NCI-H1092 (cell line): ENCODE measurements at places on chromosomes 7 and 10.

DNA sequence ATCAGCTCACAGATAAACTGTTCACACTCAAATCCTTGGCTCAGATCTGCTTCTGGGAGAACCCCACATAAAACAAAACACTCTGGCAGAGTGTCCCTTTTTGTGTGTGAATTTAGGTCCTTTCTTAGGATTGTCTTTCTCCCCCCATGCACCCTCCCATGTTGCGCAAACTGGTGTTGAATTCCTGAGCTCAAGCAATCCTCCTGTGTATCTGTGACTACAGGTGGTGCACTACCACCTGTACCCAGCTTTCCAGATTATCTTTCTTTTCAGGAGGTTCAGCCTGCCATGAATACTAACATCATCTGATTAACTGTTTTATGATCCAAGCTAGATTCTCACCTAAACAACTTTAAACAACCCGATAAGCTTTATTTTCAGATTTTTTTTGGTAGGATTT lies 177.6 kb upstream of the CSTF2T start:
- no peak for DNase-seq

GRCh38 chr7:73679709-73680108 lies 3.5 kb downstream of the DNAJC30 start:
- DNase-seq: no peak

DNA sequence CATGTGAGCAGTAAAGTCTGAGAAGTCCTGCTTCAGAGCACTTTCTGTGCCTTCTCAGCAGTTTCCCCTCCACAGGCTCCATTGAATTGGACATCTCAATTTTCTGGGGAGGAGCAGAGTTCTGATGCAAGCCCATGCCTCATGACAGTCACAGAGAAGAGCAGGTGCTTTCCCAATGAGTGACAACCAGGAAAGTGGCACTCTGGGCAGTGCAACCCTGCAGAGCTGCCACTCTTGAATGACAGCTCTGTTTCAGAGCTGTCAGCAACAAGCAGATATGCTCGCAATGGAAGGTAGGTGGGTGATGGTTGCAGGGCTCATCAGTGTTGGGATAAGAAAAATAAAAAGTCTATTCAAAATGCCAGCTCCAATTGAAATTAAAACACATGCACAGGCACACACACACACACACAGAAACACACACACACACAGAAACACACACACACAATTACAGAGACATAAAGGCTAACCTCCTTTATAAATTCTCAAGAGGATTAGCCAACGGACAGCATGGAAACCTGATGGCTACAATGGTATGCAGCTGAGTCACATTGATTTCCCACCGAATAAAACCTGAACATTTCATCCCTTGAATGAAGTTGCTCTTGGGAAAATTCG lies 50.5 kb downstream of the C10orf67 start:
- DNase-seq: no peak

GRCh38 chr10:62708569-62708968 lies 96.0 kb upstream of the ADO start:
- no peak for DNase-seq

GRCh38 chr7:28773423-28774145 lies 184.5 kb downstream of the TRIL start:
- peak; percentile 66 for DNase-seq

- DNase-seq: no peak
These were observed 161.2 kb downstream of the CAMK1D start for GRCh38 chr10:12510501-12510941.

GRCh38 chr10:87776328-87776727 lies 41.7 kb downstream of the ATAD1 start:
- no peak for DNase-seq

DNA sequence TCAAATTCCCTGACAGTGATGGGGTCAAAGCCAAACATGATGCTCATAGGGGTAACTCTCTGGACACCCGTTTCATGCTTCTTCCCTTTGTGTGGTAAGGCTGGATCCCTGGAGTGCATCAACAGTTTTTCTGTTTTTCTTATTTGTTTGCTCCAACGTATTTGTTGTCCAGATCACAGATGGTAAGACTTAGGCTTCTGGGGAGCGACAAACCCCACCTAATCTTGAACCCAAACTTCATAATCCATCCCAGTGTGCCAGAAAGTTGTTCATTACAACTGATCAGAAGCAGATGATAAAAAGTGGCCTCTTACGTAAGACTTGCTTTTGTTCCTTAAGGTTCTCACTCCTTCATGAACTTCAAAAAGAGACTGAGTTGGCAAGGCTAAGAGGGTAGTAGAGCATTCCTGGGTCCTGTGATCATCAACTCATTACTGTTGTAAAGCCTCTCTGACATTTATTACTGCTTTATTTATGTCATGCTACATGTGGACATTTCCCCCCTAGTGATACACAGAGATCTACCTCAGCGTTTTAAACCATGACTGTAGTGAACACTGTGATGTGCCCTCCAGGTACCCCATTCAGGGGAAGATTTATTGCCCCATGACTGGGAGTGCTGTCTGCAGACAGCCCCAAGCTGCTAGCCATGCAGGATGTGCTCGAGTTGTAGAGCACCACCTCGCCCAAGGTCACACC lies 125.6 kb downstream of the CCDC71L start:
- DNase-seq: no peak

DNA sequence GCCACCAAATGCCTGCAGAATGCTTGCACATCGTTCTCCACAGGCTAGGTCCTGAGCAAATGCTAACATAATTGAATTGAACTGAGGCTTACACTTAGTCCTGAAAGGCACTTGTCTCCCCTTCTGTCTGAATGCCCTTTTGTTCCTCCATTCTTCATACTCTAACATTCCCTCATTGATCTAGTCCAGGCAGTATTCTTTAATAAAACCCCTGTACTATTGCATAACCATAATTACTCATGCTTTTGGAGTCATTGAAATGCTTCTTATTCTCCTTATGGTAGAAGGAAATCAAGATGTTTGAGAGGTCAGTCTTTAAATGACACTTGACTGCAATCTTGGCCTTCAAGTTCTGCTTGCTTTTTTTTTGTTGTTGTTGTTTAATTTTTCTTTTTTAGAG lies 7.1 kb downstream of the PI4K2A start:
- no peak for DNase-seq

DNA sequence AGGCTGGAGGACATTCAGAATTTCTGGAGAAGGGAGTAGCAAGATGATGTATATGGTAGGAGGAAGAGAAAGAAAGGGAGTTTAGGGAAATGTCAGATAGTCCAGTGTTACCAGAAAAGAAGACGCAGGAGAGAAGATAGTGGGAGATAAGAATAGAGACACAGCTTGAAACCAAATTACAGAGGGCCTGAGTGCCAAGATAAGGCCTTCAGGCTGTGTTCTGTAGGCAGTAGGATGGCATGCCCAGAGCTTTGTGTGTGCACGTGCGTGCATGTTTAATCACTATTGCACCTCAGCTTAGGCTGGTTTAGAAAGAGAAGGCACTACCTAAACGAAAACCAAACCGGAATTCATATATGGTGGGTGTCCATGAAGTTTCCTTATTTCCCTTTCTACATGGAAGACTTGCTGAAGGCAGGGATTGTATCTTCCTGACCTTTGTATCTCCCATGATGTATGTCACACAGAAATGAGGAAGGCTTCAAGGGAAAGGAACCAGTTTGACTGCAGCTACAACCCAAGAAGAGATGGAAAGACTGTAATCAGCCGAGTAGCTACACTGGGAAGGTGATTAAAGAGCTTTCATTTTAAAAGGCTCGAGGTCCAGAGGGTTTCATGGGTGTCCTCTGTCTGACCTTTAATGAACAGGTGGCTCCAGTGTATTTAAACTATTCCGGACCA lies 35.8 kb upstream of the BHLHA15 start:
- DNase-seq: no peak

DNA sequence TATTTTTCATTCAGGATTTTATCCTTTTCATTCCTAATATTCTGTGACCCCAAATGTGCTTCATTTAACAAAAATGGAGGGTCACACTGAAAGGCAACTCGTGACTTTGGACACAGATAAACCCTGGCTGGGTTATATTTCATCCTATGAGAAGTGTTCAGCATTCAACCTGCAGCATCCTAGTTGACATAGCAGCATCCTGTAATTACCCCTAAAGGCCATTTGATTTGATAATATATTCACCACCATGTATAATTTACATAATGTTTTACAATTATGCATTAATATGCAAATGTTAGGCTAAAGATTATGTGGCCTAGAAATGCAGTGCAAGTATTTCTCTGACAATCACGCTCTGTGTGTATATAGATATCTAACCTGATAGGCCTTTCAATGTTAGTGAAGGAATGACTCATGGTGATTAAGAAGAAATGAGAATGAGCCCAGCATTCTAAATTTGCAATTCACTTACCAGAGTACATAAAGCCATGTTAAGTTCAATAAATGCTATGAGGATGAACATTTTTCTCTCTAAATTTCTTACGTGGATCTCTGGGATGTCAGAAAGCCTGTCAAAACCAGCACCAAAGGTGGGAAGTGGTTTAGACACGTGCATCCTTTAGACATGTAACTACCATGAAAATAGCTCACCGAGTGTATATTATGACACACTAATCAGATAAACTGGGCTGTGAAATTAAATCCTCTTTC lies 337.7 kb upstream of the AOAH start:
- no peak for DNase-seq

- no peak for DNase-seq
These were observed 28.3 kb downstream of the WDR86 start for GRCh38 chr7:151381348-151382078.

GRCh38 chr10:29859521-29860130 lies 199.8 kb downstream of the JCAD start:
- no peak for DNase-seq

DNA sequence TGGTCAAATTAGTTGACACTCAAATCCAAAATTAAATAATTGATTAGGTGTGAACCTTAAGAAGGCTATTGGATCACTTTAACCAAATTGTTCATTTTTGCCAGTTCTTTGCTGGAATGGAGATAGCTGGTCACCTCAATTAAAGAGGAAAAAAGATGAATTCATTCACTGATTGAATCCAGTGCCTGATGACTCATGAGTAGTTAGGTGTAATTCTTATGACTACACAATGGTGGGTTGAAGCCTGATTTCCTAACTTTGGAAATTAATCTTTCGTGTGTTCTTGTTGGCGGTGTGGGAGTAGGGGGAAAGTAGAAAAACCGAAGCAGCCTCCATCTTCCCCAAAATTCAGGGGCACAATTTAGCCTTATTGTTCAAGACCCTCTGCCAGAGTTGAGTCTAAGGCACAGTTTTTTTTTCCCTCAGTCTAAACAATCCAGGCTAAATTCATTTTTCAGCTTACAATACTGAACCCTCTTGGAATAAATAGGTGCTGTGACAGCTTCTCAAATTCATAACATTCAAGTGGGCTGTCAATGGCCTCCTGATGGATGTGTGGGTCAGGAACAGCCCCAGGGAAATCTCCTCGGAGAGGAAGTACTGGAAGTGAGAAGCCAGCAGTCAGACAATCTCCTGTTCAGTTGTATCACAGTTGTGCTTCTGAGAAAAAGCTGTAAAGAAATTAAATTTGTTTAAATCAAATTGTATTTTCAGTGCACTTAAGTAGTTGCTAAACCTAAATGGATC lies 356.6 kb downstream of the BBS9 start:
- DNase-seq: no peak

GRCh38 chr10:12657489-12657888 lies 308.1 kb downstream of the CAMK1D start:
- DNase-seq: no peak

DNA sequence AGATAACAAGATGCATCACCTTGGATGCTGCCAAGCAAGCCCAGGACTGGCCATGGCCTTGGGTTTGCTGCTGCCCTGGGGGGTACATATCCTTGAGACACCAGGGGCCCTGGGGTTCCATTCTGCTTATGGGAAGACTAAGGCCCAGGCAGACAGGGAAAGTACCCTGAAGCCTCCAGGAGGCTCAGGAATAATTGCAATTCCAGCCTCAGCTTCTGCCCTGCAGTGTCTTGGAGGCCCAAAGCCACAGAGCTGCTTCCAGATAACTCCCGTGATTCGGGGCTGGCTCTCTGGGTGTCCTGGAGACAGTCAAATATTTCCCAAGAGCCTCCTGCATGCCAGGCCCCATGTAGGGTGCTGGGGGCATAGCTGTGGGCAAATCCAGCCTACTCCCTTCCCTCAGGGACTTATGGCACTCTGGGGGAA lies 22.6 kb downstream of the MYL10 start:
- DNase-seq: no peak

DNA sequence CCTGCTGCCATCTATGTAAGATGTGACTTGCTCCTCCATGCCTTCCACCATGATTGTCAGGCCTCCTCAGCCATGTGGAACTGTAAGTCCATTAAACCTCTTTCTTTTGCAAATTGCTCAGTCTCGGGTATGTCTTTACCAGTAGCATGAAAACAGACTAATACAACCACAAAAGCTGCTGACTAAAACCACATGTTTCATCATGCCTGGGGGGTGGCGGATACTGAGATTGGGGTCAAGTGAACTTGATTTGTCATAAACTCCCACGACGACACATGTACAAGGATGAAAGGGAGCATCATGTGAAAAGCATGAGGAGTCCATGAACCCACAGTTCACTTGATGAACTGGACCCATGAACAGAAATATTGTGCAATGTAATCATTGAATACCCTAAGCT lies 134.9 kb upstream of the ANK3 start:
- DNase-seq: no peak

DNA sequence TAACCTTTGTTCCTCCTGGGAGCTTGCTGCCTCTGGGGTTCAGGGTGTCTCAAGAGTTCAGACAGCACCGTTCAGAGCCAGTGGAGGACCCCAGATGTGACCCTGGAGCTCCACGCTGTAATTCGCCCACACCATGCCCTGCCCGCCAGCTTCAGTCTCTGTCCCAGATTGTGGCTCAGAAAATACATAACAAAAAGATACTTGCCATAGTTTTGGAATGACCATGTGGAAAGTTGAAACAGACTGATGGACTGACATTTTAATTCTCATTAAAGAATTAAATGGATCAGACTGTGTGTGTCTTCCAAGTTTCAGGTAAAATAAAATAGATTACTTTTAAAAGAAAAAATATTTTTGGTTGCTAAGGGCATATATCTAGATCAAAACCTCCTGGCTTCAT lies 174.7 kb upstream of the TNS3 start:
- DNase-seq: no peak

GRCh38 chr10:112208997-112209396 lies 25.4 kb upstream of the GPAM start:
- DNase-seq: no peak

DNA sequence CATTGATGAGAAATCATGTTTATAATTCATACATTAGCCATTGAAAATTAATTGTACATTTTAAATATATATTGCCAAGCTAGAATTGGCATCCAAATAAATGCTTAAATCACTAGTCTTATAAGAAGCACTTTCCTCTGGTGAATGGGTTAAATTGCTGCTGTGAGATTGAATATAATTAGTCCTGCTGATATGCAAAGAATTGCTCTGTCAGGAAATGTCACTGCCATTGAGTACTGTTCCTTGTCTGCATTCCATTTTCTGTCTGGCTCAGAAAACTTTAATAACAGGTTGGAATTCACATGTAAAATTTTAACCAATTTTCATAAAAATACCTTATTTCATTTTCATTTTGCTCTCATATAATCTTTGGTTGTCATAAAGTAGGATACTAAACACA lies 589.1 kb downstream of the MAGI2 start:
- no peak for DNase-seq

GRCh38 chr7:155234950-155235789 lies 62.5 kb upstream of the INSIG1 start:
- no peak for DNase-seq

- DNase-seq: no peak
These were observed 9.3 kb upstream of the ZNF438 start for GRCh38 chr10:31041011-31041410.
